ENCODE measurements at places on chromosomes 2 and 18. TPM values are rescaled to one million over a fixed set of nuclear protein-coding genes. Genes with fewer than 3 reads are reported as not detected.

Gene RNF152
- 15.4 TPM for total RNA-seq

Gene UBXN4
- total RNA-seq: 95.3 TPM

Gene DPP4
- 40.4 TPM for total RNA-seq

Gene TET3
- 4.2 TPM for total RNA-seq

Gene KIAA2012
- not detected for total RNA-seq

Gene PROKR1
- total RNA-seq: not detected

Gene TMEM200C
- total RNA-seq: 0.12 TPM

Gene NEU2
- not detected for total RNA-seq

Gene TBR1
- total RNA-seq: not detected

Gene PTPRM
- 25.6 TPM for total RNA-seq

Gene SFT2D3
- 5.5 TPM for total RNA-seq

Gene GRB14
- 0.89 TPM for total RNA-seq

Gene HOXD12
- 0.33 TPM for total RNA-seq

Gene MRPL44
- 36.0 TPM for total RNA-seq

Measured in uterine smooth muscle cell (primary cell).